ENCODE measurements at places on chromosomes 1 and 21. TPM values are rescaled to one million over a fixed set of nuclear protein-coding genes. Genes with fewer than 3 reads are reported as not detected.

The LIN28A gene
- not detected for total RNA-seq

The IGFN1 gene
- total RNA-seq: 0.03 TPM

The OVAAL gene
- not detected for total RNA-seq

The S100A8 gene
- total RNA-seq: 22.4 TPM

DNA sequence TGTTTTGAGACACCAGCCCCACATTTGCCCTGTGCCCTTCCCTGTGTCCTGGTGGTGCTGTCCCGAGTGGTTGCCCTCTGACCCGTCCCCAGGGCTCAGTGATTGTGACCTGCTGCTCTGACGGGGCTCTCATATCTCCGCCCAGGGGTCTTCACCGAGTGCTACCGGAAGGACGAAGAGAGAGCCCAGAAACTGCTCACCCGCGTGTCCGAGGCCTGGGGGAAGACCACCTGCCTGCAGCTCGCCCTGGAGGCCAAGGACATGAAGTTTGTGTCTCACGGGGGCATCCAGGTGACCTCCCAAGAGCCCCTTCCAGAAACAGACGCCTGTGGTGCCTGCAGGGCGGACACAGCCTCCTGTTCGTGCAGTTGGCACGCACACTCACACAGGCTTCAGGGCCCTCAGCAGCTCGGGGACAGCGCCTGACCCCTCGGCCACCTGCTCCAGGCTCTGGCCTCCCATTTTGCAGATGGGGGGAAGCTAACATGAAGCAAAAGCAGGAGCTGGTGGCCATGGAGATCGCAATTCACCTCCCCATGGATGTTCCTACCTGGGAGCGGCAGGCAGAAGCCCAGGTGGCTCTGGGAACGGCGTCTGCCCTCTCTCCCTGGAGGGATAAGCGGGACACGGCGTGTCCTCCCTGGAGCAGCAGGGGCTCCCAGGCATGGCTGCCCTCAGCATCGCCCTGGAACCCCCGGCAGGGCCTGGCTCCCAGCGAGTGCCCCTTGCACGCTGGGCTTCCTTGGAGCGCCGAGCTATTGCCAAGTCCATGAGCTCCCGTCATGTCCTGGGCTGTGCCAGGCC is 45.9 kb downstream of the TRPM2 start:
- DNase-seq: no peak

GRCh38 chr1:158257888-158258287 is 3.7 kb downstream of the CD1A start:
- no peak for DNase-seq

GRCh38 chr1:38190983-38191382 is 144.4 kb upstream of the POU3F1 start:
- no peak for DNase-seq

DNA sequence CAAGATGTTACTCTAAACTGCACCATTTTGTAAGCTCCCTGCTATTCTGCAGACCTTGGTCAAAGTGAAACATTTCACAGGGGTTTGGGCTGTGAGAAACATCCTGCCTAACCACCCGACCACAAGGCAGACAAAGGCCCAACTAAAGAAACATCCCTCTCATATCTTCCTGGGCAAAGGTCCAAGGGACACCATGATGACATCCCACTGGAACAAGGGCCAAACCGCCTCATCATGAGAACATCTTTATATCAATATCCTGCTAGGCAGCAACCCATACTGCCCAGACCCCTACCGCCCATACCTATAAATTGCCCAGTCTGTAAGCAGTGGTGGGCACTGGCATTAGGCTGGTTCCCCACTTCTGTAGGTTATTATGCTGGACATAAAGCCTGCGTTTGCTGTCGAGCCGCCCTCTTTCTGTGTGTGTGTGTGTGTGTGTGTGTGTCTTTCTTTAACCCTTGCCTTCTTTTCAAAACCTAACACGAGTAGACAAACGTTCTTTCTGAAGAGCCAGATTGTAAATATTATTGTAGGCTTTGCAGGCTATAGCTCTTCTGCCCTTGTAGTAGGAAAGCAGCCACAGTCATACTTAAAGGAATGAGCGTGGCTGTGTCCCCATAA is 1.0 kb upstream of the PPIE start:
- DNase-seq: no peak

DNA sequence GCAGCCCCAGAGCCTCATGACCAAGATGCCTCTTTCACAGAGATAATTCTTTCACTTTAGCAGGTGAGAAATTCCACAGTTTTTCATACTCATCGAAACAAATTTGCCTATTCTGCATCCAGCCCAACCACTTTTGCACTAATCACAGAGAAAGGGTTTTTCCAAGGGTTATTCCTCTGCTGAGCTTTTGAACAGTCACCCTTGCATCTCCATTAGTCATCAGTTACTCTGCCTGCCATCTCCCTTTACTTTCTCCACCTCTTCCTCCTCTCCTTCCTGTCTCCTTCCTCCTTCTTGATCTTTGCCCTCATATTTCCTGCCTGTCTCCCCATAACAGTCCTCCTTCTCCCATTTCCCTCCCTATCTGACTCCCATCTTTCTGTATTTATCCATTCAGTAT is 43.9 kb downstream of the FH start:
- DNase-seq: no peak

GRCh38 chr1:1242461-1243265 is 3.9 kb downstream of the C1QTNF12 start:
- no peak for DNase-seq

GRCh38 chr1:173400387-173400995 is 76.6 kb upstream of the PRDX6 start:
- no peak for DNase-seq

All from mucosa of descending colon (tissue), 3 donors.